ENCODE measurements at places on chromosomes 12 and 14.
A peak's percentile ranks its signal among the peaks of the same experiment; 100 is the strongest.

- no peak for DNase-seq
These were observed 23.2 kb downstream of the BORCS5 start for GRCh38 chr12:12379831-12380730.

DNA sequence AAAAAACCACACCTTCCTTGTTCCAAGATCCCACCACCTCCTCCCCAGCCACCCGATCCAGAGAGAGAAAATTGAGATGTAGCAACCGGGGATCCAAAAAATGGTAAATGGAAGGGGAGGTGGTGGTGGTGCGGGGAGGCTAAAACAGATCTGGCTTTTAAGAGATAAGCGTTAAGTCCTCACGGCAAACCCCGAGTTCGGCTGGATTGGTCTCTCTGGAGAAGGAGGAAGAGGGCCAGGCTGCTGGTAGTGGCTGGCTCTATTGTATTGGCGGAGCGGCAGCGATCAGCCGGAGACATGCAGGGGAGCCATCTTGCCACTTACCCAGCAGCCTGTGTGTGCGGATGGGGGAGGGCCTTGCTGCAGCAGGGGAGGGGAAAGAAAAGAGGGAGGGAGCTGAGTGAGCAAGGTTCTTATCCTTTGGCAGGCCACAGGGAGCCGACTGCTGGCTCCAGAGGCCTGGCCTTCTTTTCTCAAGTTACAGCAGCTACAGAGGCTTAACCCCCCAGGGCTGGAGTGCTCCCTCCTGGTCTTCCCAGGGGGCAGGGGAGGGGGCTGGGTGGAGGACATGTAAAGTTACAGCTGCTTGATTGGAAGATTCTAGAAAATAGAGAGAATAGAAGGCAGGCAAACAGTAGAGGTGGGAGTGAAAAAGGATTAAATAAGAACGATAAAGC is 14.1 kb upstream of the CDH24 start:
- DNase-seq = peak; percentile 90

DNA sequence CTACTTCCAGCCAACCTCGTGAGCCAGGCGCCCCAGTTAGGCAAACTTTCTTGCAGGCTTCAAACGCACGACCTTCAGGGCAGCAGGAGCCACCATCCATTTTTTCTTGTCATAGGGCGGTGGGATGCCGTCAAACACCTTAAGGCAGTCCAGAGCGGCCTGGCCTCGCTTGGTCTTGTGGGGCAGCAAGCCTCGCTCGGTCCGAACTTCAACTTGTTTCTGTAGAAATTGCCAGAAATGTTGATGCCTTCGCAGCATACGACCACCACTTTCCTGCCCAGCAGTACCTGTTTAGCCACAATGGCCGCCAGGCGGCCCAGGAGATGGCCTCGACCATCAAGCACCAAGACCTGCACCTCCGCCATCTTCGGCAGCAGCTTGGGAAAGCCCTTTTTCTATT is 474.7 kb downstream of the MDGA2 start:
- no peak for DNase-seq

- DNase-seq = no peak
These were observed 916.5 kb downstream of the TMEM121 start for GRCh38 chr14:106442857-106443256.

- DNase-seq = peak; percentile 81
These were observed 652 bp upstream of the SELPLG start for GRCh38 chr12:108634341-108634751.

DNA sequence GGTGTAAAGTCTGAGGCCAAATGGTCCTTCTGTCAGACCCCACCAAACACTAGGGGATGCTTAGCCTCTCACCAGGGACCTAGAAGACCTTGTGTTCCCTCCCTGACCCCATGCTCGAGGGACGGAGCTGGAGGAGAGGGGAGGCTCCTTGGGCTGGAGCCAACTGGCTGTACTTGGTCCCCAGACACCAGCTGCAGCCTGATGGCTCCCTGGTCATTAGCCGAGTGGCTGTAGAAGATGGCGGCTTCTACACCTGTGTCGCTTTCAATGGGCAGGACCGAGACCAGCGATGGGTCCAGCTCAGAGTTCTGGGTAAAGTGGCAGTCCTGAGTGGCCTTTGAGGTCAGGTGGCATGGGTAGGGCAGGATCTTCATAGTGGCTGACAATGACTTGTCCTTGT is 29.0 kb downstream of the PAPLN start:
- DNase-seq = no peak

DNA sequence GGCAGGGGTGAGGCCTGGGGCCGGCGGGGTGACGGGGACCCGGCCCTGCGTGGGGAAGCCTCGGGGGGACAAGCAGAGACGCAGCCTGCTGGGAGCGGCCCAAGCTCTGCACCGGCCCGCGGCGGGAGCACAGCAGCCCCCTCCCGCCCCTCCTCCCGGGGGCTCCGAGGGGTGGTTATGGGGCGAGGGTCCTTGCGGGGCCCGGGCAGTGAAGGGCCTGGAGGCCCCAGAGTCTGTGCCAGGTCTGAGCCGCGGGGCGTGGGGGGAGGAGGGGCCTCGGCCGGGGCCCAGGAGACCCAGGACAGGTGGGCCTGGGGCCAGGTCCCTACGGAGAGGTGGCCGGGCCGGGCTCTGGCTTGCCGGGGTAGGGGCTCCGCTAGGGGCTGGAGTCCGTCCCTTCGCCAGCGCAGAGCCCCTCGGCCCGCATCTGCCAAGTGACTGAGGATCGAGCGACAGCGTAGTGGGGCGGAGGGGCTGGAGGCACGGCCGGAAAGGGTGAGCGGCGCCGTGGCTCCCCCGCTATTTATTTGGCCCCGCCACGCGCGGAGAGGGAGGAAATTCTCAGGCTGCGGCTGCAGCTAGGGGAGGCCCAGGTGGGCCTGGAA is 495 bp downstream of the TMEM121 start:
- DNase-seq = no peak

GRCh38 chr12:109264095-109264942 is 44.8 kb downstream of the FOXN4 start:
- DNase-seq = no peak

- no peak for DNase-seq
These were observed 27.1 kb upstream of the MANSC4 start for GRCh38 chr12:27807063-27807703.

DNA sequence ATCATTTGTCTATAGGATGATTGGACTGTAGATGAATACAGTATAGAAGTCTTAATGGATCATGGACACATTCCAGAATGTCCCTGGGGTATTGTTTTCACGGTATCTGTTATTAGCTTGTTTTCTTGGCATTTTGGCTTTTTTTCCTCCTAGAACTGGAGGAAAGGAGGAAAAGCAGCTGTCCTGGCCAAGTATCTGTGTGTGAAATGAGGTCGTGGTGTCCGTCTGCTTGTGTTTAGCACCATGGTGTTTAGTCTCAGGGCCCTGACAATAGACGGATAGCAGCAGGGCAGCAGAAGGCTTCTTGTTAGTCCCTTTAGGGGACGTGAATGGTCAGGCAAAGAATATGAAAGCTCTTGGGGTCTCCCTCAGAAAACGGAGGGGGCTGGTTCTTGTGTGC is 21.2 kb downstream of the FGF6 start:
- no peak for DNase-seq

- no peak for DNase-seq
These were observed 5.1 kb upstream of the TCL1B start for GRCh38 chr14:95681153-95681552.

- no peak for DNase-seq
These were observed 127.4 kb downstream of the KTN1 start for GRCh38 chr14:55707365-55707804.

DNA sequence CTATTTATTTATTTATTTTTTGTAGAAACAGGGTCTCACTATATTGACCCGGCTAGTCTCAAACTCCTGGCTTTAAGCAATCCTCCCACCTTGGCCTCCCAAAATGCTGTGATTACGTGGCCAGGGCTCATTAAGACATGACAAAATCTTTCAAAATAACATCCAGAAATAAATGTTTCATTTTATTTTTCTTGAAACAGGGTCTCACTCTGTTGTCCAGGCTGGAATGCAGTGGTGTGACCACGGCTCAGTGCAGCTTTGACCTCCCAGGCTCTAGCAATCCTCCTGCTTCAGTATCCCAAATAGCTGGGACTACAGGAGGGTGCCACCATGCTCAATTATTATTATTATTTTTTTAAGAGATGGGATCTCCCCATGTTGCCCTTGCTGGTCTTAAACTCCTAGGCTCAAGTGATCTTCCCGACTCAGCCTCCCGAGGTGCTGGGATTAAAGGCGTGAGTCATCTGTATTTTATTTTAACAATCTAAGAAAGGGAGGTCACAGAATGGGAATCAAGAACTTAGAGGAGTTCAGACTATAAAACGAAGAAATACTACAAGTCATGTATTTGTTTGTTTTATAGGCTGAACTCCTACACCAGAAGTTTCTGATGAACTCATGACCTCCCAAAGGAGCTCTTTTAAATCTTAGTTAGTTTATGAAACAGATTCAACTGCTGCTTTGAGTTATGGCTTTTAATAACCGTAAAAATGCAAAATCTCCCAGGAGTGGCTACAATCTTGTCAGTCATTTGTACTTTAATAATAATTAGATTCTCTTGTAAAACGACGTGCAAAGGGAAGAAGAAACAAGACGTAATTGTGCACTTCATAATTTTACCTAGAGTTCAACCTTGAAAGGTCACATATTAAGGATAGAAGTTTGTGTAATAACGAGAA is 2.1 kb upstream of the TMEM263 start:
- DNase-seq = no peak

Data from mesenteric fat pad (tissue), 1 donor.